Stimulated activated CD4-positive, alpha-beta T cell treated with anti-CD3 and anti-CD28 coated beads, TNF-alpha, amount 100 ng/mL, for 4 hours (primary cell): ENCODE measurements at places on chromosomes 2 and 18.

- no peak for DNase-seq
Observed at GRCh38 chr18:35438480-35439234, 59.1 kb downstream of the INO80C start.

GRCh38 chr18:6537475-6537874 is 122.8 kb upstream of the L3MBTL4 start:
- DNase-seq, result no peak

- no peak for DNase-seq
Observed at GRCh38 chr18:60157810-60158209, 214.8 kb downstream of the MC4R start.

- no peak for DNase-seq
Observed at GRCh38 chr2:210546424-210547208, 9.8 kb upstream of the CPS1 start.

GRCh38 chr2:207161247-207162123 is 4.3 kb downstream of the KLF7 start:
- DNase-seq, result no peak

- no peak for DNase-seq
Observed at GRCh38 chr18:70641156-70641775, 352.4 kb downstream of the SOCS6 start.

GRCh38 chr2:19320813-19321212 is 37.6 kb downstream of the OSR1 start:
- no peak for DNase-seq

DNA sequence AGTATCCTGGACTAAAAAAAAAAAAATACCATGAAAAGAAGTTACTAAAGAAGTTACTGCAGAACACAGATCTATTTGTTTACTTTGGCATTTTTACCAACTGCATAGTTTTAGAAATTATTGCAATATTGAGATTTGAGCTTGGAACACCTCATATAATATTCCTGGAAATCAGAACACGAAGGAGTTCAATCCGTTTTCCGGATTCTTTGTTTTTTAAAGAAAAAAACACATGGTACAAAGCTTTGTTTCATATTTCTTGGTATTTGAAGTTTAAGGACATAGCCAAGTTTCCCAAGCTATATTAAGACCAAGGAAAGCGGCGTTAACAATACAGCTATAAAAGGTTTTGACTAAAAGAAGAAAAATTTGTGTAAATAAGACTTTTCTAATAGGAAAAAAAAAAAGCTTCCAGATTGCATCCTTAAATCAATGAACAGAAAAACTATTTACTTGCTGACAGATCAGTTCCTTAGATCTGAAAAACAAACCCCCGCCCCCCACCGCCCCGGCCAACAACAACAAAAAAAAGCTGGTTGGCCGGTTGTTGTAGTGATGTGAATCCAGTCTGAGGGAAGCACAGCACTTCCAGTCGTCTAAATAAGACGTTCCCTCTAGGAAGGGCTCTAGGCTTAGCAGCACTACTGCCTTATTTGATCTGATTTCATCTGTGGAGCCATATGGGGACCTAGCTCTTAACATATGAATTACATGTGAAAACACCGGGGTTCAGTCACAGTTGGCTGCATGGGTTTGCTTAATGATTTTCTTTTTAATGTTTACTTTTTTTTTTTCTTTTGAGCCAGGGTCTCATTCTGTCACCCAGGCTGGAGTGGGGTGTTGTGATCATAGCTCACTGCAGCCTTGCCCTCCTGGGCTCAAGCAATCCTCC is 2.5 kb upstream of the RHOB start:
- DNase-seq, result no peak

GRCh38 chr2:45554073-45554741 is 56.9 kb downstream of the SRBD1 start:
- no peak for DNase-seq

DNA sequence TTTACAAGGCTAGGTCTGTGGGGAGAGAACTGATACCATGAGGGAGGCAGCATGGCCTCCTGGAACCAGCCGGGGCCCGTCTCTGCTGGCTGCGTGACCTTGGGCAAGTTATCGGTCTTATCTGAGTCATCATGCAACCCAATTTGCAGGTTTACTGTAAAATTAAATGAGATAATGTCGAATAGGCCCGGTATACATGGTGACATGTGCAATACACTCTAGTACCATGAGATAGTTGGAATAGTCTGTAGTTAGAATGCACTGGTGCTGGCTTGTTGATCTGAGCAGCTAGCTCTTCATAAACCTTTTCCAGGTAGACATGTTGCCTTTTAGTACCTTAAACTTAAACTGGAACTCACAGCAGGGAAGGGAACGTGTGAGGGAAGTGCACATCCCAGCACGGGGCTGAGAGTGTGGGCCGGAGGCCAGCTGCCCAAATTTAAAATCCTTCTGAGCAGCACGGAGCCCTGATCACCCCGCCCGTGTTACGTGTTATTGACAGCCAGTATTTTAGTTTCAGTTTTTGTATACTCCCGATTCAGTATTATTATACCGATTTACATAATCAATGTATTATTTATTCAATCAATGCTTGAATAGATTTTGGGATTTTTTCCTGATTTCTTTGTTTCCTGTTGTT is 72.4 kb upstream of the HS6ST1 start:
- DNase-seq, result no peak

- DNase-seq, result no peak
Observed at GRCh38 chr2:40488927-40489677, 37.2 kb upstream of the SLC8A1 start.

DNA sequence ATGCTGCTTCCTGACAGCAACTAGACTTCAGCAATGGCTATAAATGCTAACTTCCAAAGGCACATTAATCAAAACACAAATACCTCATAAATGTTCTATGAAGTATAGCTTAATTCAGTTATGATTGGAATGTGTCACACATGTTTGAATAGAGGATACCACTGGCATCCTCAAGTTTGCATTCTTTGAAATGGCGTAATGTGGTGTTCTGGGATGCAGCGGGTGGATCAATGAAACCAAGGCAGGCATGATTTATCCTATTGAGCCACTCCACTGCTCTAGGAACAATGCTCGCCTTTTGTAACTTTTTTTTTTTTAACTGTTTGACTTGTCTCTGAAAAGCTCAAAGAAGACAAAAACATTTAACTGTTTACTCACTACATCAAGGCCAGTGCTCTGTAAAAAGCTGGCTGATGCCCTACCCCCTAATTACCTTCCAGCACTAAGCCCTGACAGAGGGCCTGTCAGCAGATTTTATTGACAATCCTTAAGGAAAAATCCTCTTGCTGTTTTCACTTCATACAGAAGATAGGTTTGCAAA is 278.8 kb upstream of the SESTD1 start:
- DNase-seq, result no peak

- no peak for DNase-seq
Observed at GRCh38 chr2:162241571-162241970, 1.7 kb downstream of the FAP start.

DNA sequence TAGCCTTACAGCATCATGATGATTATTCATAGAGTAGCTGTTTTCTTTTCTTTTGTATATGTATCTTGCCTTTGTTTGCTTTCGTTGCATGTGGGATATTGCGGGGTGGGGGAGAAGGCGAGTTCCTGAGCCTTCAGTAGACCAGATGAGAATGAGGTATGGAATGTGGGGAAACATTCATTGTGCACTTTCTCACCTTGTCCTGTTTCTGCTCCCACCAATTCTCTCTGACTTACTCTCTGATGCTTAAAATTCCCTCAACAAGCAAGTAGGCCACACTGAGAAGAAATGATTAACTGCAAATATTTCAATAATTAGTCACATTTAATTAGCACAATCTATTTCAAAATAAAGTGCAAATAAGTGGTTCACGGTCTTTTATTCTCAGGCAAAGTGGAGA is 31.0 kb downstream of the GKN2 start:
- no peak for DNase-seq

GRCh38 chr18:13611601-13612195 is 114.7 kb downstream of the FAM210A start:
- no peak for DNase-seq

DNA sequence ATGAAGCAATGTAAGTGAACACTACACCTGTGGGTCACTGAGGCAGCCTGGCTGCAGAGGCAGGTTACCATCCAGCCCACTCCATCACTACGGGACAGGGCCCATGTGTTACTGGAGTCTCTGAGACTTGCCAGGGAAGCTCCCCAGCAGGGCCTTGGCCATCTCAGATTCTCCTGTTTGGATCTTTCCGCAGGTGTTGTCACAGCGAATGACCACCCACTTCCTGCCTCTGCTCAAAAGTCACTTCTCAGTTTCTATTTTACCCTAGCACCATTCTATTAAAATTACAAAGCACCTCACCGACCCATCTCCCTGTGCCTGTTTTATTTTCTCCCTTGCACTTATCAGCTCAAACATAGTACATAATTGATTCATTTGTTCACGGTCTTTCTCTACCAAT is 34.5 kb upstream of the L3MBTL4 start:
- no peak for DNase-seq

DNA sequence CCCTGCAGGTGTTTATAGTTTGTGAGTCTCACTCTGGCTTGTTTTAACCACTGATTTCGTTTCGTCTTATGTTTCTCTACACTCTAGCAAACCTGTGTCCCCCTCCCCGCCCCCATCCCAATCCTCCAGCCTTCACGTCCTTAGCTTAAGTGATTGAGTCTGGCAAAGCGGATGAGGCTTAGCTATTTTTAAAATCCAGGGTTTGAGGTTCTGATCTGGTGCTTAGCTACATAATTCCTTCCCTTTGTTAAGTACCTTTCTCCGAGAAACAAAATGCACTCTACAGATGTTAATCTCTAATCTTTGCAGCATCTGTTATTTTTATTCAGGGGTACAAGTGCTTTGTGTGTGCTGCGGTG is 7.8 kb downstream of the AGAP1 start:
- no peak for DNase-seq

GRCh38 chr2:204885747-204886146 is 340.5 kb downstream of the PARD3B start:
- no peak for DNase-seq

DNA sequence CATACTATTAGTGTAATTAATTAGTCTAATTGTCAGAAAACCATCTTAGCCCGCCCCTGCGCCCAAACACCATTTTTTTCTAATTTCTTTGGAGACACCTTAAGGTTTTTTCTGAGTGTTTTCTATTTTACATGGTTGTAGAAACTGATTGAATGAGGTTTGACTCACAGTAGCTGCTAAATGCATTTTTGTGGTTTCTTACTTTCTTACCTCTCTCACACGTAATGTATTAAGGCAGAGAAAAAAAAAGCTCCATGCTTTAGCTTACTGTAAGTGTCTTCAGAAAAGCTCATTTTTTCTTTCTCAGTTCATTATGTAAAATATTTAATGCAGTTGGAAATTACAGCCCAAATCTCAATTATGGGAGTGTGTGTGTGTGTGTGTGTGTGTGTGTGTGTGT is 548.5 kb upstream of the LRRTM4 start:
- DNase-seq, result no peak

- DNase-seq, result no peak
Observed at GRCh38 chr2:54709336-54709809, 14.1 kb upstream of the EML6 start.

DNA sequence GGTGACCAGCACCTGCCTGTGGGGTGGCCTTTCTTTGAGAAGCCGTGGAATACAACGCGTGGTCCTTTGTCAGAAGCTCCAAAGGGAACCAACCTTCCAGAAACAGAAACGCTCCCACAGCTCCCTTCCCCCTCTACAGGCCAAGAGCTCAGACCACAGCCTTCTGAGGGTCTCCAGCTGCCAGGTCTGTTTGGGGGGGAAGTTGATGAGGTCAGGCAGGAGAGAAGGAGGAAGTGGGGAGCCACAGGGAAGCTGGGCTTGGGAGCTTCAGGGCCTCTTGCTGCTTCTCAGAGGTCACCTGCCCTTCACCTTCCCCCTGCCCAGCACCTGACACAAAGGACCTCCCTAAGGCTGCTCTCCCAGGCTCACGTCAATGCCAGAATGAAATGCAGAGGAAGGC is 287.7 kb upstream of the ID2 start:
- no peak for DNase-seq

GRCh38 chr2:207681431-207681830 is 30.0 kb upstream of the CCNYL1 start:
- no peak for DNase-seq

GRCh38 chr2:151198645-151199044 is 63.0 kb downstream of the RBM43 start:
- no peak for DNase-seq

DNA sequence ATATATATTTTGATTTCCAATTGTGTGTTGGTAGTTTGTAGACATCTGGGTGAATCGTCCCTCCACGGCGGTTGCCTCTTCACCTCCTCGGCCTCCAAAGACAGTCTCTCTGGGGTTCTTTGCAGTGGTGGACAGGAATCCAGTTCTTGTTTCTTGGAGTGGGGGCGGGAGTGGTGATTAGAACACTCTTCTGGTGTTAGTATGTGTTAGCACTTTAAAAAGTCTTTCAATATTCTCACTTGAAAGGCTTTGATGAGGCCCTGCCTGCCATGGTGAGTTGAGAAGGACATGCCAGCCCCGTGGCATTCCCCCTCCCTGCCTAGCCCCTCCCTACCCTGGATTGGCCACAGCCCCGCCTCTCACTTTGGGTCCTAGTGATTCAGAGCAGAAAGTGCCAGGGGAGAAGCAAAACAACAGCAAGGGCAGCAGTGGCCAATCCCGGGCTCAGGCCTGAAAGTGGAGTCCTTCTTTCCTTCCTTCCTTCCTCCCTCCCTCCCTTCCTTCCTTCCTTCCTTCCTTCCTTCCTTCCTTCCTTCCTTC is 316.8 kb upstream of the HS6ST1 start:
- no peak for DNase-seq

DNA sequence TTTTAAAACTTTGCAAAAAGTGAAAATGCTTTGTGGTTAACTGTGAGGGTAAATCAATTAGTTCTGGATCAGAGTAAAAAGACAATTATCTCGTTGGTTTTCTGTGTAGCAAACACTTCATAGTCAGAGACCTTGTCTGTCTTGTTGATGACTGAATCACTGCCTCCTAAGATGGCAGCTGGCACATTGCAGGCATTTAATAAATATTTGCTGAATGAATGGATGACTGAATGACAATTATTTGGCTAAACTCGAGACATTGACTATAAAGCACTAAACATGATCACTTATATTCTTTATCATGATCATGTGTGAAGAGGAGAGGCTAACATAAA is 96.2 kb downstream of the MAIP1 start:
- DNase-seq, result no peak

DNA sequence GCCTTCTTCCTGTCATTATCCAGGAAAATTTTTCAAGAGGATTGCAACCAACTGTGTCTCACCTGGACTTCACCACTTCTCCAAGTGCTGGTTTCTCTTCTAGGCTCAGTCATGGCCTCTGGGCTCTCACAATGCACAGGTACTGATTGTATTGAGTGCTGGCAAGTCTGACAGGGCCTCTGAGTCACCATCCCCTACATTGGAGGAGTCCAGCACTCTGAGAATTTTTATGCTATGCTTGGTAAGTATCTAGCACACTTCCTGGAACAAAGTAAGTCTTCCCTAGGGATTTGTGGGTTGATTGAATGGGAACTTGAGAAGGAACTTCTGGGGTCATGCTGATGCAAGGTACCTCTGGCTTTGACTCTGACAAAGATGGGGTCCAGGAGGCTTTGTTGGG is 147.2 kb upstream of the CELF4 start:
- no peak for DNase-seq

DNA sequence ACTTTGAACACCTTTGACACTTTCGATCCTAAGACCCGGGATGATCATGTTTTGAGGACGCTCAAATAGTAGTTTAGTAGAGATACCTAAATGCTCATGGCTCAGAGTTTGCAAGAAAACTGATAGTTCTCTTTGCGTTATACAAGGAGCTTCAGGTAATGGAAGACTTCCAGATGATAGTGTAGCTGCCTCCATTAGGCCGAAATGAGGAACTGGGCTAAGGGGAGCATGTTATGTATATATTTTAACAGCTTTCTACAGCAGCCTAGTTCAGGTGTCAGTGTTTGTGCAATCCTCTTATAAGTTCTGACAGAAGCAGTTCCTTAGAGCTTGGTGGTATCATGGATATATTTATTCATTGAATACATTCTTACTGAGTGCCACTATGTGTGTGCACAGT is 126.7 kb upstream of the EPC2 start:
- DNase-seq, result no peak
